Neural progenitor cell (in vitro differentiated cells): ENCODE measurements at places on chromosomes 7 and 10. TPM values are rescaled to one million over a fixed set of nuclear protein-coding genes. Genes with fewer than 3 reads are reported as not detected.

The ADAP1 gene
- 0.30 and 2.0 TPM in 2 replicates for total RNA-seq

The FAM25C gene
- total RNA-seq: not detected in 2 replicates

The SNX8 gene
- 3.6 and 15.0 TPM in 2 replicates for total RNA-seq

The FOXP2 gene
- total RNA-seq: 0.25 and 1.1 TPM in 2 replicates
